ENCODE measurements at places on chromosomes 6 and 20.
A peak's percentile ranks its signal among the peaks of the same experiment; 100 is the strongest.

DNA sequence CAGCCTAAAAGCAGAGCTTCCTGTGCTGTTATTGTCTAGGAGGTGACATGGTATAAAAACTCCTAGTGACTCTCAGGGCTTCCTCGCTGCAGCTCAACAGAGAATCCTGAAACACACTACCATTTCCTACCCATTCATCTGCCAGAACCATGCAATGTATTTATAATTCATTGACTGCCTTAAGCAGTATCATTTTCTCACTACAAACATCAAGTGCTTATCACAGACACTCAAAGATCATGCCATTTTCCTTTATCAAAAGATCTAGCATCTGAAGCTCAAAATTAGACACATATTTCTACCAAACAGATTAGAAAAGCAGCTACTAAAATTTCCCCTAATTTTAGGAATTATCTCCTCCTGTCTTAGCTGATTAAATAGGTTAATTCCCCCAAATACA is 70.4 kb upstream of the IPCEF1 start:
- DNase-seq = no peak

GRCh38 chr20:51600016-51600420 is 57.5 kb upstream of the NFATC2 start:
- DNase-seq = no peak

DNA sequence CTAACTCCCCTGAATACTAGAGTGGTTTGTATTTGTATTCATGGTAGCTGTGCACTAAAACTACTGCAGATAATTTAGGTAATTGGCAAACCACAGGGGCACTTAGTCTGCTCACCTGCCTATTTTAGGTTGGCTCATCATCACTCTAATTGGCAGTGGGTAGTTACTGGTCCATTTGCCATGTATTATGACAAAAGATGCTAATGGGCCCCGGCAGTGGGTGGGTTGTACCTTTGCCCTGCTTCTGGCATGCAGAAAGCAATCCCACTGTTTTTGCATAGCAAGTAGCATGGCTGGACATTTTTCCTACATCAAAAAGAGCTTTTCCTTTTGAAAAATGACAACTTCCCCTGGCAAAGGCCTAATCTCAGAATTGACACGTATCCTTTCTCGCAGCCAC is 741.4 kb upstream of the MAP3K7 start:
- no peak for DNase-seq

DNA sequence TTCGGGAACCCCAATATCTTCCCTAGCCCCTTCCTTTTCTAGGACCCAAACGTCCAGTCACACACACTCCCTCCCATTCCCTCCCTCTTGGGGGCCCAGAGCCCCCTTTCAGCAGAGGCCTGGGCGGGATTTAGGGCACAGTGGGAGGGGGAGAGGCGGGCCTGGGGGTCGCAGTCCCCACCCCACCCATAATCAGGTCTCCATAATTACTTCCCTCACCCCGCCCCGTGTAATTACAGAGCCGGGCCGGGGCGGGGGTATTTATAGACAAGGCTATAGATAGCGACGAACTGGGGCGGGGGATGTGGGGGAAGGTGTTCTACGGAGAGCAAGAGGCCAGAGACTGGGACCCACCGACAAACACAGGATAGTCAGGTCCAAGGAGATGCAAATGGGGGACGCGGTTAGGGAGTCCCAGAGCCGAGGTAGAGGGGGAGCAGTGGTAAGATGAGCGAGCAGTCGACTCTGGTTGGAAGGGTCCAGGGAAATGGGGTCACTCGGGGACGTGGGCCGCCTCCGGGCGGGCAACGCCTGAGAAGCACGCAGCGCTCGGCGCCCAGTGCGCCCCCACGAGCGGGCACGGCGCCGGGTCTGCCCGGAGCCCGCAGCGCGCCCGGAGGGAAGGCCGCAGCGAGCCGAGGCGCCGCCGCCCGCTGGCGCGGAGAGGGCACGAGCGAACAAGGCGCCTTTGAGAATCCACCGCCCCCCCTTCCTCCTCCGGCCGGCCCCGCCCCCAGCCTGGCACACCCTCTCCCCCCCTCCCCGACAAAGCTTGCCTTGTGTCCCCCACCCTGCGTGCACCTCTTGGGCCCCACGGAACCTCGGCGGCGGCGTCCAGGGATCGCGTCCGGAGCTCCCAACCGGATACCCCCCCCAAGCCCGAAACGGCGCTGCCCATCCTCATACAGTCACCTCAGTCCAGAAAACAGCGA is 670 bp upstream of the COL11A2 start:
- no peak for DNase-seq

DNA sequence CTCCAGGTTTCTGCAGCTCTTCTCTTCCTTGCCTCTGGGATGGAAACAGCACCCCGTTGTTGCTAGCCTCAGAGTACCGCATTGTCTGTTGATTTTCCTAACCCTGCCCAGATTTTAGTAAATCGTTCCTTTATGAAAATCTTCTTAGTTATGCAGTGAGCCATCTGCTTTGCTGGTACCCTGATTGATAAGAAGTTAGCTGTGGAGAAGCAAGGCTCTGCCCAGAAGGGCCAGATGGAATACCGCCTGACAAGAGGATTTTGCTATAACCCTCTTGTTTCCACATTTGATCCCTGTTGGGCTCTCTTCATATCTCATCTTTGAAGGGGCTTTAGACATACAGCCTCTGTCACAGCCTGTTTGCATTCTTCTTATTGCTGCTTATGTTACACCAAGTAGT is 229.0 kb downstream of the CDKAL1 start:
- DNase-seq = no peak

GRCh38 chr6:67952121-67952520 is 683.0 kb upstream of the ADGRB3 start:
- peak; percentile 4 for DNase-seq

DNA sequence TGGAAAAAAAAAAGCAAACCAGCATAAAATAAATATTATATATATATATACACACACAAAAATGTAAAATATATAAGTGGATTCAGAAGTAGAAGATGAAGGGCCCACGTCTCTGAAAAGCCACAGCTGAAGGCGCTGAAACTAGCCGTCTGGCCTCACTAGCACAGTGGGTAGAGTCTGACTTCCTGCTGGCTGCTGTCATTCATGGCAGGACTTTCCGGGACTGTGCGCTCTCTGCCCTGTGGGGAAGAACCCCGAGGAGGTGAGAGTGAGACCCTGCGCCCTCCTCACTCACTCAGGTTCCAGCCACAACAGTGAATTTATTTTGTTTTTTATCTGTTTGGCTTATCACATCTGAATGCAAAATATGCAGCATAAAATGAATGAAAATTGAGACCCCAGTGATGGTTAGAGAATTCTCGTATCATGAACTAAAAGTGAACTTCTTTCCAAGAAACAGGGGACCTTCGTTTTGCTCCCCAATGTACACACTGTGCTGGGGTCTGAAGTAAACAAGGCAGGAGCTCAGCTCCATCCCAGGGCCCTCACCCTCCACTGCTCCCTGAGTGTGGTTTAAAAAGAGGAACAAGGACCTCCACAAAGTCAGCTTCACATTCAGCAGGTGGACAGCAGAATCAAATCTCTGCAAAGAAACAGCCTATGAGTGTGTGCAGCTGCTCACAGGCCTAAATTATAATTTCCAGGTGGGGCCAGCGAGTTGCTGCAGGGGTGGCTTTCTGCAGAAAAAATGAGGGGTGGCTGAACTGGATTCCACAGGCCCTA is 1.3 kb upstream of the RAMACL start:
- no peak for DNase-seq

DNA sequence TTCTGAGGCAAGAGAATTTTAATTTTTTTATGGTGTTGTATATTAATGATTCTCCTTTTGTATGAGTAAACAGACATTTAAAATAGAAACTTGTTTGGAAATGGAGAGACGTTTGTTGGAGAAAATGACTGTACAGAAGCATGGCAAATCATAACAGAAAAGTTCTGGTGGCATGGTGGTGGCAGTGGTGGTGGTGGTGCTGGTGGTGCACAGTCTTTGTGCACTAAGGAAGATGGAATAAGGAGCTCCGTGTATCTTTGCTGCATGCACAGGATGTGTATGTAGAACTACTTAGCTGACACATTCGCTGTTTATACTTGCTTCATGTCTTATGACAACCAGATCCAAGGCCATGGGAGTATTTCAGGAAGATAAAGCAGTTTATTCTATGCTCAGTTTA is 294.9 kb downstream of the UTRN start:
- DNase-seq = no peak

DNA sequence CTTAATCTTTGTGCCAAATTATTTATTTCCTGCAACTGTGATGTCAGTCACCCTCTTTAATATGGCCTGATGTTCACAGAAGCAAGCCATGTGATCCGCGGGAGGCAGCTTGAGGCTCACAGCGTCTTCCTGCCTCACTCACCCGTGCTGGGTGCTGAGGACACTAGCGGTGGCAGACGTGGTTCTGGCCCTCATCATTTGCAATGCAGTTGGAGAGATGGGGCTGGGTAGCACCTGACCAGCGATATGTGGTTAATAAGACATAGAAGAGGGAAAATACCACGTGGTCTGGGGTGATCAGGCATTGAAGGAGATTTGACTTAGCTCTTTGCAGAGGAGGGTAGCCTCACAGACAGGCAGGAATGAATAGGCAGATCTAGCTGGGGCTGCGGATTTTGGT is 264.7 kb downstream of the TMEM242 start:
- no peak for DNase-seq

DNA sequence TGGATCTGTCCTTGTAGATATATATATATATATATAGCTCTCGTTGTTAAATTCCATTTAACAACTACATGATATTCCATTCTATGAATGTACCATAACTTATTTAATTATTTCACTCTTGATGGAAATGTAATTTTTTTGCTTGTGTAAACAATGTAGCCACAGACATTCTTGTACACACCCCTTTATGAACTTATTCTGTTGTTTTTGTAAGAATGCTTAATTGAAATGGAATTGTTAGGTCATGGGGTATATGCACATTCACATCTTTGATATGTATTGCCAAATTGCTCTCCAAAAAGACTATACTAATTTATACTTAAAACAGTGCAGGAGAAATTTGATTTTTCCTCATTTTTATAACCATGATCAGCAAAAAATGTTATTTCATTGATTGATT is 67.2 kb downstream of the MAP3K4 start:
- no peak for DNase-seq

- no peak for DNase-seq
Observed at GRCh38 chr6:102950967-102951366, 1557.5 kb downstream of the GRIK2 start.

DNA sequence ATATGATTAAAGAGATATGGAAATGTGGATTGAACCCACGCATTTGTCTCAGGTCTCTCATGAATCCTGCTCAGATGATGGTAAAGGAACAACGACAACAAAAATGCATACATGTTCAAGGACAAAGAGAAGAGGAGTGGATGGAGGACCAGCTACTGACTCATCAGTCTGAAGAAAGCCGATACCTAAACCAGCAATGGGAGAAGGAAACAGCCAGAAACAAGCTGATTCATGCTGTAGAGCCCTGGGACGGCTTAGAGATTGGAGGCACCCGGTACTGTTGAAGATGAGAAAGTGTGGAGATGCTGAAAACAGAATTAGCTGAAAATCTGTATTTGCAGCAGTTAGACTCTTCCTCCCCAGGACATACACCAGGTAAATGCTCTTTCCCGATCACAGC is 14.4 kb upstream of the RIPPLY2 start:
- DNase-seq = peak; percentile 90

All from bronchial epithelial cell (primary cell).